ENCODE measurements at places on chromosomes 11 and 22. TPM values are rescaled to one million over a fixed set of nuclear protein-coding genes. Genes with fewer than 3 reads are reported as not detected.

Gene OR5B21
- not detected for polyA plus RNA-seq

Gene PTPRJ
- polyA plus RNA-seq: 3.0 TPM

- DNase-seq: no peak
- no peak overlapping the region for H3K4me3 ChIP-seq
- H3K36me3 ChIP-seq: no peaks in the 10 kb centered on the region
- peaks cover 10% of the 10 kb centered on the region for H3K27me3 ChIP-seq
- H3K4me1 ChIP-seq: peaks cover 8% of the 10 kb centered on the region
Measured at GRCh38 chr22:21659864-21660525, 5.8 kb upstream of the PPIL2 start.

DNA sequence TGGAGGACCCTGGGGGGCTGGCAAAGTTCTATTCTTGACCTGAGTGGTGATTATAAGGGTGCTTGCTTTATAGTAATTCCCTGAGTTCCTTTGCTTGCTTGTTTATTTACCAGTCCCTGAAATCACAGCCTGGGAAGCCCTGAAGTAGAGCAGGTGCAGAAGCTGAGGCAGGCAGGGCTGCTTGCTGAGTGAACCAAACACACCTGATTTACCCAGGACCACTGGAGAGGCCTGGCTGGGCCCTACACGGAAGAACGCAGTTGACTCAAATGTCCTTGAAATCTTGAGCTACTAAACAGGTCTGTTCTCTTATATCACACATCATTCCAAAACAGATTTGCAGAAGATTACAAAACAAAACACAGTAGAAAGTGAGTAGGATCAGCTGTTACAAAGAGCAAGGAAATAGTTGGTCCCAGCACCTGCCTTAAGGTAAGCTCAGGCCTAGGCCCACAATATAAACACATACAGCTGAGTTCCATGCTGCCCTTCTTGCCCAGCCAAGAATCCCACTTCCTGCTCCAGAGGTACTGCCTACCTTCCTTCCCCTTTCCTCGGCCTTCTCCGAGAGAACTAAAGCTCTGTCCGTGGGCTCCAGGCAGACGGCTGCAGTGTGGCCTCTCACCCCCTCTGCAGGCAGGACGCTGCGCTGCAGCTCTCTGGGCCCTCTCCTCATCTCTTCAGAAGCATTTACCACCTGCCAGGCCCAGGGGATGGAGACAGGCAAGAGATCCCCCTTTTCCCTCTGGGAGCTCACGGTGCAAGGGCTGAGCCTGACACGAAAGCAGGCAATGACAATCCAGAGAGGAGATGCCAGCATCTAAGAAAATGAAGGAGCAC is 46.1 kb upstream of the SCUBE2 start:
- no peak overlapping the region for H3K4me3 ChIP-seq
- H3K4me1 ChIP-seq: no peaks in the 10 kb centered on the region
- peak; percentile 76 for DNase-seq
- H3K27me3 ChIP-seq: no peaks in the 10 kb centered on the region
- peaks cover 61% of the 10 kb centered on the region for H3K36me3 ChIP-seq

GRCh38 chr11:94593030-94593429 is 25.9 kb downstream of the PIWIL4 start:
- H3K27ac ChIP-seq: no peak overlapping the region
- H3K27me3 ChIP-seq: no peaks in the 10 kb centered on the region
- peak; percentile 7 for DNase-seq
- peaks cover 2% of the 10 kb centered on the region for H3K36me3 ChIP-seq

GRCh38 chr22:39545386-39546365 is 13.1 kb upstream of the RPS19BP1 start:
- no peaks in the 10 kb centered on the region for H3K36me3 ChIP-seq
- no peak overlapping the region for H3K4me3 ChIP-seq
- H3K4me1 ChIP-seq: no peaks in the 10 kb centered on the region
- DNase-seq: peak; percentile 58
- no peak overlapping the region for H3K27ac ChIP-seq

DNA sequence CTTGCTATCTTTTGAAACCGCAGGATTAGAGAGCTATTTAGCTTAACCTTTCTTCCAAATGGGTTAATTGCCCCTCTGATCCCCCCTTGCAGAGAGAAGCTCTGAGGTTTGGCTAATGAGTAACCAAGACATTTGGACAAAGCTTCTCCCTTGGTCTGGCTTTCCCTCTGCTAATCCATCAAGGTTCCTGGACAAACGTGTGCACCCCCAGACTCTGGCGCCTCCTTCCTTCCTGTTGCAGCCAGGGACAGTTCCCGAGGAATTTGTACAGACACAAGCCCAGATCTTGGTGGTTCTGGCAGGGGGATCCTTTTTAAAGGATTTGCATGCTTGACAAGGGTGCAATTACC is 1.6 kb downstream of the KIAA1671 start:
- H3K4me3 ChIP-seq: no peak overlapping the region
- no peak overlapping the region for H3K27ac ChIP-seq
- H3K4me1 ChIP-seq: peaks cover 9% of the 10 kb centered on the region

Gene SEPTIN5
- polyA plus RNA-seq: 98.4 TPM

- no peaks in the 10 kb centered on the region for H3K36me3 ChIP-seq
- H3K27ac ChIP-seq: no peak overlapping the region
- H3K4me1 ChIP-seq: peaks cover 32% of the 10 kb centered on the region
- no peaks in the 10 kb centered on the region for H3K27me3 ChIP-seq
- no peak overlapping the region for H3K4me3 ChIP-seq
Measured at GRCh38 chr11:128422576-128423370, 164.6 kb downstream of the ETS1 start.

DNA sequence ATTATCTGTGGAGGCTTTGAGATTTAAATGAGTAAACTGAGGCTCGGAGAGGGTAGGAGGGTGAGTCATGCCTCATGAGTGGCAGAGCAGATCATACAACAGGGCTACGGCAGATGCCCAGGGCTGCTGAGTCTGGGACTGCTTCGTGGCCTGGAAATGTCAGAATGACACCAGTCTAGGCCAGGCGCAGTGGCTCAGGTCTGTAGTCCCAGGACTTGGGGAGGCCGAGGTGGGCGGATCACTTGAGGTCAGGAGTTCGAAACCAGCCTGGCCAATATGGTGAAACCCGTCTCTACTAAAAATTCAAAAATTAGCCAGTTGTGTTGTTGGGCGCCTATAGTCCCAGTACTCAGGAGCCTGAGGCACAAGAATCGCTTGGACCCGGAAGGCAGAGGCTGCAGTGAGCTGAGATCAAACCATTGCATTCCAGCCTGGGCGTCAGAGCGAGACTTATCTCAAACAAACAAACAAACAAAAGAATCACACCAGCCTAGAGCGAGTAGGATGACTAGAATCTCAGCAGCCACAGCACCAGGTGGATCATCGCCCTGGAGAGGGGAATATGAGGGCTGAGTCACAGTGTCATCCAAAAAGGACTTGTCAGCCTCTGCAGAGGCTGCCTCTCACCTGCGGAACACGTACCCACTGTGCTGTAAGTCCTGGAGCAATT is 48.6 kb upstream of the ADA2 start:
- peak overlapping the region; percentile 99 for H3K27ac ChIP-seq
- H3K27me3 ChIP-seq: no peaks in the 10 kb centered on the region
- no peak for DNase-seq

DNA sequence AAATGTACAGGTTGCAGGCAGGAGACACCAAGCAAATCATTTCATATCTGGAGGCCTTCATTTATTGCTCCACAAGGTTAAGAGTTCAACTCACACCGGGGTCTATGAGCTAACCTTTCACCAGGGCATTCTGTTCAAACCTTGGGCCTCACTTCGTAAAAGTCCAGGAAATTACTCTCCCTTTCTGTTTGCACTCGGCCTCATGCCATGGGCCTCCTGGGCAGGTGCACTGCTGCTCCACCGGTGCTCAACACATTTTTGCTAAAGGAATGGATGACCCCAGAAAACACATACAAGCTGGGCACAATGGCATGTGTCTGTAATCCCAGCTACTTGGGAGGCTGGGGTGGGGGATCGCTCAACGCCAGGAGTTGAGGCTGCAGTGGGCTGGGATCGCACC is 16.6 kb upstream of the RRP7A start:
- H3K4me1 ChIP-seq: no peaks in the 10 kb centered on the region
- no peaks in the 10 kb centered on the region for H3K36me3 ChIP-seq
- H3K27me3 ChIP-seq: no peaks in the 10 kb centered on the region
- H3K27ac ChIP-seq: no peak overlapping the region
- H3K4me3 ChIP-seq: no peak overlapping the region

Gene PTPN5
- polyA plus RNA-seq: 0.21 TPM

DNA sequence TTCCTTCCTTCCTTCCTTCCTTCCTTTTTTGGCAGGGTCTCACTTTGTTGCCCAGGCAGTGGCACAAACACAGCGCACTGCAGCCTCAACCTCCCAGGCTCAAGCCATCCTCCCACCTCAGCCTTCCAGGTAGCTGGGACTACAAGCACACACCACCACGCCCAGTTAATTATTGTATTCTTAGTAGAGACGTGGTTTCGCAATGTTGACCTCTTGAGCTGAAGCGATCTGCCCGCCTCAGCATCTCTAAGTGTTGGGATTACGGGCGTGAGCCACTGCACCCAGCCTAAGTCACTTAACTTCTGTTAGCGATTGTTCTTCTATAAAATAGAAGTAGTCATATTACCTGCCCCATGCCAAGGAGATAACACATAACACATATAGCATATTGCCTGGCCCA is 2.8 kb upstream of the SYTL2 start:
- no peaks in the 10 kb centered on the region for H3K36me3 ChIP-seq
- peaks cover 11% of the 10 kb centered on the region for H3K27me3 ChIP-seq
- no peak overlapping the region for H3K27ac ChIP-seq
- DNase-seq: no peak
- no peak overlapping the region for H3K4me3 ChIP-seq

GRCh38 chr11:72584293-72584938 is 89.8 kb downstream of the PDE2A start:
- peaks cover 10% of the 10 kb centered on the region for H3K4me1 ChIP-seq
- peak; percentile 53 for DNase-seq
- H3K36me3 ChIP-seq: peaks cover 5% of the 10 kb centered on the region

DNA sequence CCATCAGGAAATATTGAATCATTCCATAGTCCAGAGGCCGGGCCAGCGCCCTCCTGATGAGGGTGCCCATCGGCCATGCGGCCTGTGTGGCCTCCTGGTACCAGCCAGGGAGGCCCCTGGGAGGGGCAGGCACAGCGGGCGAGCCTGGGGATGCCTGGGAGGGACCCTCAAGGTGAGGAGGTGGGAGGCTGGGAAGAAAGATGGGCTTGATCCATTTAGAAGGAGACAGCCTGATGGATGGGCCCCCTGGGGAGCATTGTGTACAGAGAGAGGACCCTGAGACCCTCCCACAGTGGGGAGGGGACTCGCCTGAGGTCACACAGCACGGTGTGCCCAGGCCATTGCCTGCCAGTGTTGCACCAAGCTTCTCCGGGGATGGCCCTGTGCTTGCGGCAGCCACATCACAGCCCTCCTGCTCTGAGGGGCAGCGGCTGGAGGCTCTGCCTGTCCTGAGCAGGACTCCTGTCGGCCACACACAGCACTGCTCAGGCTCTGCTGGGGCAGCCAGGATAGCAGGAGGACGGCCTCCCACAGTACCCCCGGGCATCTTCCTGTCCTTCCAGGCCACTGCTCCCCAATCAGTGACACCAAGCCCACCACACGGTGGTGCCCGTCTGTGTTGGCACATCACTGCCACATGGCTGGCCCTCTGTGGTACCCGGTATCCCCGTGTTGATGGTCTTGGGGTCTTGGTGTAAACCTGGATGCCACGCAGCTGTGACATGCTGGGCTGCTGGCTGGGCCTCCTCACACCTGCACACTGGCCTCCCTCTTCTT is 290.0 kb downstream of the TBC1D22A start:
- H3K36me3 ChIP-seq: peaks cover 6% of the 10 kb centered on the region
- H3K27me3 ChIP-seq: no peaks in the 10 kb centered on the region
- no peak overlapping the region for H3K4me3 ChIP-seq

Gene NELL1
- 7.8 TPM for polyA plus RNA-seq

- H3K4me3 ChIP-seq: no peak overlapping the region
- H3K36me3 ChIP-seq: peaks cover 34% of the 10 kb centered on the region
- H3K27ac ChIP-seq: peak overlapping the region; percentile 15
- no peak for DNase-seq
- H3K27me3 ChIP-seq: no peaks in the 10 kb centered on the region
Measured at GRCh38 chr11:43921561-43922294, 20.7 kb upstream of the C11orf96 start.

Gene RAC2
- polyA plus RNA-seq: 8.9 TPM

Gene WT1
- polyA plus RNA-seq: 0.23 TPM

DNA sequence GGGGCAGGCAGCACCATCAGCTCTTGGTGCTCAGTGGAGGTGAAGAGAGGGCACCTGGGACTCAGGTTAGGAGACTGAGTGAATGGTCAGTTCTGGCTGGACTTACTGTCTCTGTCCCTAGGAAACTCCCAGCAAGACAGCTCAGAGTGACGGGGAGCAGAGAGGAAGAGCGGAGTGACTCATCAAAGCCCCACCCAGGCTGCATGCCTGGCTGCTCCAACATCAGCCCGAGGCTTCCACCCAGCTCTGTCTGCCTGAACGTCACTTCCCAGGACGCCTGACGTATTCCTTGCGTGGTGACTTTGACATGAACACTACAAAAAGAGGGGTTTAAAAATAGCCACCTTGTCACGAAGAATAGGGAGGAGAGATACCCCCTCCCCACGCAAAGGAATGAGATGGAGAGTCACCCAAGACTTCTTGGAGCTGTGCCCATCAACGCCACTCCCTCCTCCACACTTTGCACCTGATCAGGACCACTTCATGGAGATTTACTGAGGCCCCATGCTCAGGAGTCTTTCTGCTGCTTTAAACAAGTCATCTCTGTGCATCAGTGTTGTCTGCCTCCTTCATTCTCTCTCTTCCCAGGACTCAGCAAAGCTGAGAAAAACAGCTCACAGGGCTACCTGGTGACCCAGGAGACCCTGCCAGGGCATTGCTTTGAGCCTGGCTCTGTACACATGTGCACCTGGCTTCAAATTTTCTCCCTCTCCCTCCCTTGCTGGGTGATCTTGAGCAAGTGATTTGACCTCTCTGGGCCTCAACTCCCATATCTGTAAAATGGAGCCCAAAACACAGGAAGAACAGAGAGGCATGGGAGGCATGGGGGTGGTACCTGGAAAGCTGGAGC is 83.1 kb downstream of the MN1 start:
- H3K4me1 ChIP-seq: peaks cover 29% of the 10 kb centered on the region
- no peak overlapping the region for H3K27ac ChIP-seq
- H3K27me3 ChIP-seq: peaks cover 4% of the 10 kb centered on the region
- H3K36me3 ChIP-seq: no peaks in the 10 kb centered on the region

DNA sequence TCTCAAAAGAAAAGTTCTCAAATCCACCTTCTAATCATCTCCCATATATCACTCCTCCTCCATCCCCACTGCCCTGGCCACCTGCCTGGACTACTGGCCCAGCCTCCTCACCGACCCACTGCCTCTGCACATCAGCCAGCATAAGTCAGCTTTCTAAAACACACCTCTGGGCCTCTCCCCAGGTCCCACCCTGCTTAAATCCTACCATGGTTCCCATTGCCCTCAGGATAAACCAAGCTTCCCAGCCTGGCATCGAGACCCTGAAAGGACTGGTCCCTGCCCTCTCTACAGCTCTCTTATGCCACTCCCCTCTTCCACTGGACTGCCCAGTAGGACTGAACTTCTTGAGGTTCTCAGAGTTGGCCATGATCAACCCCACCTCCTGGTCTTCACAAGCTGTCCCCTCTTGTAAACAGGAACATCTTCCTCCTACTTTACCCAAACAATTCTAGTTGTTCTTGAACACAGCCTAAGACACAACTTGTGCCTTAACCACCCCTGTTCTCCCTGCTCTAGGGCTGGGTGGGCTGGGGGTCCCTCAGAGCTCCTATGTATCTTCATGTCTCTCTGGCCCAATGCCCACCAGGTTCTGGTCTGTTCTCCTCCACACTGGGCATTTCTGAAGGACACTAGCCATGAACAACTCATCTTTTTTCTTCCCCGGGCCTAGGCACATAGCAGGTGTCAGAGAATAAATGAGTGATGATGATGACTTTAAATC is 12.6 kb upstream of the P2RY6 start:
- H3K27me3 ChIP-seq: peaks cover 5% of the 10 kb centered on the region
- H3K36me3 ChIP-seq: no peaks in the 10 kb centered on the region
- H3K27ac ChIP-seq: no peak overlapping the region
- peaks cover 20% of the 10 kb centered on the region for H3K4me1 ChIP-seq

GRCh38 chr11:66042996-66043906 is 5.7 kb downstream of the GAL3ST3 start:
- H3K4me3 ChIP-seq: no peak overlapping the region
- H3K36me3 ChIP-seq: no peaks in the 10 kb centered on the region
- H3K27ac ChIP-seq: no peak overlapping the region

Gene MFNG
- polyA plus RNA-seq: 5.0 TPM

Data from muscle of leg (tissue), 16 donors.